Inflammatory macrophage treated with lipopolysaccharide for 1 hour (primary cell): ENCODE measurements at places on chromosomes 4 and X.

DNA sequence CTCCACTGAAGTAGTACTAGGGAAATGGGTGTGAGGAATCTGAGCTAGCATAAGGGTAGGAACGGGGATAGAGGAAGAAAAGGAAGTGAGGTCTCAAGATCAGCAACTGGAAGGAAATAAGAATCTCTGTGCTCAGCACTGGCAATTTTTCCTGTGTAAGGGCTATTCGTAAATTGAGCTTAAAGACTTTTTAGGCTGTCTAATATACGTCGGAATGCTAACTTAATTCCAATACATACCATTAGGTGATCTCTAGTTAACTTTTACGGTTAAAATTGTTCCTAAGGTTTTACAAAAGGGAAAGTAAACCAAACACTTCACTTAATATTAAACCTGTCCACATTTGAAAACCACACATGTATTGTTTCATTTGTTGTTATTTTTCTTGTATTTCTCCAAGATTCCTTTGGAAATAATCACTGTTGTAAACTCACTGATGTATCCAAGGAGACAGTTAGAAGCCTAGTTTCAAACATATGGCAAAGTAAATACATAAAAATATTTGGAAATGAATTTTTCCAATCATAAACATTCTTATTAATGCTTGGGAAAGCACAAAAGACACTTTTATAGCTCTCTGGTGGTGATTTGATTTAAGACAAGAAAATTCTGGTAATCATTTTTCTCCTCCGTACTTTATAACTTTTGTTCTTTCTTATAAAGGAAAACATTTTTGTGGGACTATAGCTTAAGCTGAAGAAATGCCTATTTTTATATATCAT lies 28.1 kb upstream of the HPGDS start:
- DNase-seq = no peak

GRCh38 chr4:155179216-155179615 lies 29.2 kb upstream of the NPY2R start:
- DNase-seq = no peak

DNA sequence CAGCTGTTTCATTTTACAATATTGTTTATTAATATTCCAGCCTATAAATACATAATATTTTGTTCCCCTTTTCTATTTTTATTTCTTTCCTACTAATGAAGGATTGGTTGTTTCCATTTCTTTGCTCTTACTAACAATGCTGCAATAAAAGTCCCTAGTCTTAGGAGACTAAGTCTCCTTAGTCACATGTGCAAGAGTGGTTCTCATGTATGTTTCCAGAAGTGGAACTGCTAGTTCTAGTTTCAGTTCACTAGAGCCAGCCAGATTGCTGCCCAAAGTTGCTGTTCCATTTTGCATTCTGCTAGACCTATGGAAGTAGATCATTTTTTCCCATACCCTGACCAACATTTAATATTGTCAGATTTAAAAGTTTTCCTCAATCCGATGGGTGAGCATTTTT lies 44.3 kb downstream of the CNGA1 start:
- DNase-seq = peak; percentile 74

- DNase-seq = no peak
Measured at GRCh38 chr4:70449220-70449619, 22.8 kb upstream of the MUC7 start.

DNA sequence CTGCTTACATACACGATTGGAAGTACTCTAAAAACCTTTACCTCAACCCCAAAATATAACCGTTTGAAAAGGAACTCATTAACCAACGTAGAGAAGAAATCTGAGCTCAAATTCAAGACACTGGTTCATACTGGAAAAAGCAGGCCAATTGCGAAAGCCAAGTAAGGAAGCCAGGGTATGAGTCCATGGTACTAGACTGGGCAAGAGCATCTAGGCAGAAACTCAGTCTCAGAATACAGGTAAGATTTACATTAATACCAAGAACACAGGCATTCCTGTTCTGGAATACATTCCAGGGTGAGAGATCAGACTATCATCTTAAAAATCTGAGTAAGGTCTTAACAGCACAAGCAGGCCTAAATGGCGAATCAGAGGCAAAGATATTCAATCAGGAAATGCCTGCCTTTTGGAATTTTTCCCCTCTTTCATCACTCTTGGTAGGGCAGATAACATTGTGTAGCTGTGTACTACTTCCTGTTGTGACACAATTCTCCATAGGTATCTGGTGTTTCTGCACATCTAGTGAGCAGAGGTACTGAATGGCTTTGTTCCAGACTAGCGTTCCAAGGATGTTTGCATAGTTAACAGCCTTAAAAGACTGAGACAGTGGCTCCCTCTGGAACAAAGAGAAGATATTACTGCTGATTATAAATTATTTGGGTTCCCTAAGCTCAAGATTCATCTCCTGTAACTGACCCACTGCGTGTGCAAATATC lies 311.3 kb downstream of the PCDH19 start:
- no peak for DNase-seq

GRCh38 chr4:164177753-164178152 lies 576.2 kb upstream of the SMIM31 start:
- DNase-seq = no peak
